ENCODE measurements at places on chromosomes 11 and 22.

DNA sequence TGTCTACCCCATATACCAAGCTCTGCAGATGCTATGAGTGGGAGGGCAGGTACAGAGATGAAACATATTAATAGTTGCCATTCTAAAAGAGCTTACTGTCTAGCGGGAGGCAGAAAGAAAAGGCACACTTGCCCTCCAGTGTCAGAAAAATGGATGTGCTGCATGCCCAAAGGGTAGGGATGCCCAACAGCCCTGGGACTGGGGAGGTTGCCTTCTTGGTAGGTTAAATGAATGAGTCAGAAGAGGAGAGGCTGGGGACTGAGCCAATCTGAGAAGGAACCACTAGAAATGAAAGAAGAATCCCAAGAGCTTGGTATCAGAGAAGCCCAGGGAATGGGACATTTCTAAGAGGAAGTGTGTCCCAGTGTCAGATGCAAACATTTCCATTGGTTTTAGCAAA lies 1.2 kb downstream of the BIRC3 start:
- no peak for DNase-seq

DNA sequence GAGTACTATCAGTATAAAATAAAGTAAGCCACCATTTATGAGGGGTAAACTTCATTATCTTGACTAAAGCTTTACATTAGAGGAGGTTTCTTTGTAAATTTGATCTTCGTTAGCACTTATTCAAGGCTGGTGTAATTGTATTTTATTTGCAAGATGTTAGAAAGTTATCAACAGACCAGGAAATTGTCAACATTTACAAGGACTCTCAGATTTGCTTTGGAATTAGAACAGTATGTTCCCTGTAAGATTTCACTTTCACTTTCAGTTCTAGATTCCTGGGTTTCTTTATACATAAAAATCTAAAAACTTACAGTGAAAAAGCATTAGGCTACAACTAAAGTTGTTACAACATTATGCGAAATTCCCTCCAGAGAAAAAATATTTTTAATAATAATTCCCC lies 4.6 kb upstream of the BIRC3 start:
- DNase-seq = no peak

DNA sequence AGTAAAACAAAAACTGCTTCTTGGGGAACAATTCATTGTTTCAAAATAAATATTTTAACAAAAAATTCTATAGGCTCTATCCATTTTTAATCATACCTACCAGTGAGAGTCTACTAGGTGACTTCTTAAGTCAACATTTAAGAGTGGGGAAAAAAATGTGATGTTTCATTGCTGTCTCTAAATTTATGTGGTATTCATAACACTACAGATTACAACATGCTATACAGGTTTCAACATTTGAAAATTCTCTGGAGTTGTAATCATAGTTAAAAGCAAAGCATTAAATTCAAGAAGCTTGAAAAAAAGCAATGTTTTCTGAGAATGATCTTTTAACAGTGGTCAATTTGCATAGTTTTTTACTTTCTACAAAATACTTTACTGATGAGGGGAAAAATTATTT lies 18.3 kb downstream of the SBF2 start:
- DNase-seq = no peak

GRCh38 chr22:38721551-38721950 lies 15.8 kb downstream of the GTPBP1 start:
- DNase-seq = no peak

GRCh38 chr11:74676596-74676995 lies 54.6 kb downstream of the CHRDL2 start:
- no peak for DNase-seq

DNA sequence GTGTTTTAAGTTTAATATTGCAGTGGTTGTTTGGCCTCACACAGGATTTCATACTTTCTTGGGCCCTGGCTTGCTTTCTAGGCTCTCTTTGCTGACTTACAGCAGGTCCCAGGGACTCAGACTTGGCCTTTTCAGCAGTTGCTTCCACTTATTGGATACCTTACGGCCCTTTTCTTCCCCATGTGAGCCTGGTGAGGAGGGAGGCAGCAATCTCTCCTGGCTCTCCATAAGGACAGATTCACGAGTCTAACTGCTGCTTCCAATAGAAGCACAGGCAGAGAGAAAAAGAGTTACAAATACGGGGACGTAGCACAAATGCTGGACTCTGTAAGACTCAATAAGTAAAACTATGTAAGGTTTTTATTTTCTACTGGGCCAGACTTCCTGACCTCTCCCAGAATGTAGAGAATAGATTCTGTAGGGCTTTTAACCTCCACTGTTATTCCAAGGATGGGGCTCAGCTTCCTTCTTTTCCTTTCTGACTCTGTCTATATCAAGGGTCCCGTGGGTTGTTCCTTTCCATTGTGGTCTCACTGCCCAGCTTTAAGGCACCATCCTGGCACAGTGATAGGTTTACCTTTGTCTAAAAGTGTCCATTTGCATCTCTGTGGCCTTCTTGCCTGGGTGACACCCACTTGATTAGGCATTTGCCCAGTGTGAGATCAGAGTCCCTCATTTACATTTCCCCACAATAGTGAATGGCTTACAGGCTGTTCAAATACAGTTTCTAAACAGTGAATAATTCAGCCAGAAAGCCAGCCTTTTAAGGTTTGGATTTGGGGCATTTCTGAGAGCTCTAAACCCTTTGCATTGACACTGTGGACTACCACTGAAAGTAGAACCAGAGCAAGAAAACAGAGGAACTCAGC lies 92.8 kb downstream of the RASSF10 start:
- no peak for DNase-seq

DNA sequence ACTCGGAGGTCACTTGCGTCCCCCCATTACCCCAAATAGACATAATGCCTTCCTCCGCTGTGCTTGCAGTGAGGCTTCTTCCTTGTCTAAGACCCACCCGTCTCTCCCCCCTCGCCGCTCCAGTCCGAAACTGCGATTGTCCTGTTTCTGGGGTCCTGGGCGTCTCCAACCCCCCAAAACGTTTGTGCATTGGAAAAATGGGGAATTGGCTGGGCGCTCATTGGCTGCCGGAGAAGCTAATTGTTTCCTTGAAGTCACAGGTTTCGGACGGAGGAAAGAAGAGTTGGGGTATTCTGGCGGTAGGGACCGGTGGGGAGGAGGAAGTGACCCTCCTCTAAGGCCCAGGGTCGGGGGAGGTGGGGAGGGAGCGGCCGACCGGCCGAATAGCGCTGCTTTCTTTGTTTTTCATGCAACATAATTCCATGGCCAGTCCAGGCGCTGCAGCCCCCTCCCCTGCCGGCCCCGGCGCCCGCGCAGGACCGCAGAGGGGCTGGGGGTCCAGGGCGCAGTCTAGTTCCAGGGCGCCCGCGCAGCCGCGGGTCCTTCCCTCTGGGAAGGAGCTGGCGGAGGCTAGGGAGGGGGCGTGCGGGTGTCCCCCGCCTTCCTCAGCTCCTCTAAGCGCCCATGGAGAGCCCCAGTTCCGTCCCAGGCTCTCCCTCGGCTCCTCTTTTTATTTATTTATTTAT lies 12.7 kb upstream of the CPT1A start:
- DNase-seq = no peak

GRCh38 chr11:65416841-65417701 lies 5.5 kb upstream of the NEAT1 start:
- DNase-seq = no peak

- DNase-seq = no peak
These were observed 301.8 kb upstream of the API5 start for GRCh38 chr11:43010042-43010441.

DNA sequence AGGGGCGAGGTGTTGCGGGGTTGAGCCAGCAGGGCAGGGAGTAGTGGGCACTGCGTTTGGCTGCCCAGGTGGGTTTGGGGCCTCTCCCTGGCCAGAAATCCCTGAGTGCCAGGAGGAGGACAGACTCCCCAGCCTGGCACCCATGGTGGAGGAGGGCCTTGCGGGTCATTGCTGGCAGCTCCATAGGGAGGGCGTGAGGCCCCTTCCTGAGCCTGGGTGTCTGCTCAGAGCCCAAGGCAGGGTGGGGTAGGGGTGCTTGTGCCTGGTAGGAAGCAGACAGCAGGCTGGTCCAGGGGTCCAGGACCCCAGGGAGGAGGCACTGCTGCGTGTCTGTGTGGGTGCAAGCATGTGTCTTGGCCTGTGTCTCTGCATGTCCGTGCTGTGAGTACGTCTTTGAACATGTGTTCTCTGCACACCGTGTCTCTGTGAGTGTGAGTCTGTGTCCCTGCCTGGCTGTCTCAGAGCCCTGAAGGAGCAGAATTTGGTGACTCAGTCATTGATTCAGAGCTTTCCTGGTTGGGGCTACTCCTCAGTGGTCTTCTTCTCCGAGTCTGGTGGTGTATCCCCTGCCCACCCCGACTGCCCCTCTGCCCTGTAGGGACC lies 3.9 kb downstream of the TSPAN4 start:
- no peak for DNase-seq

- no peak for DNase-seq
These were observed 50.8 kb upstream of the ELF5 start for GRCh38 chr11:34564406-34564805.

DNA sequence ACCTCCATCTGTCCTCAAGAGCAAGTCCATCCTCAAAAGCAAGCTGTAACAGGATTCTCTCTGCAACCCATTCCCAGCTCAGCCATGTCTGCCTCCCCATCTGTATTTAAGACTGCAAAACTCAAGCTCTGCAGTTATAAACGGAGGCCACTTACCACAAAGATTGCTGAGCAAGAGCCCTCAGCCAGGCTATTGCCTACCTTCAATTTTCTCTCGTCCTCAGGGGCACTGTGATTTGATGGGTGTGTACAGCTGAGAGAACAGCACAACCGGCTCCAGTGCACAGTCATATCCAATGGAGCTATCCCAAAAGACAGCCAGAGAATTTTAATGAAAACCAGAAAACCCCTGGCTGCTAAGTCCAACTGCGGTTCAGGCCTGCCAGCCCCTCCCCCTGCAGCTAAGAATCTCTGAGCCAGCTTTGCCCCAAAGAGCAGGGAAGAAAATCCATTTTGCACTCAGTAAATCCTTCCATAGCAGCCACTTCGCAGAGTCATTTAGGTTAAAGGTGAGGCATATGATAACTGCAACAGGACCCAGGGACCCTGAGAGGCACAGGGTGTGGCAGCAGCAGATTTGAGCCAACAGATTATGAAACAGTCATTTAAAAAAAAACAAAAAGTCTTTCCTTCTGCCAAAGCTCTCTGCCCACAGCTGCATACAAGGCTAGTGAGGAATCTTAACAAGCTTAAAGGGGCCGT lies 37.6 kb downstream of the RAB30 start:
- DNase-seq = peak; percentile 81

DNA sequence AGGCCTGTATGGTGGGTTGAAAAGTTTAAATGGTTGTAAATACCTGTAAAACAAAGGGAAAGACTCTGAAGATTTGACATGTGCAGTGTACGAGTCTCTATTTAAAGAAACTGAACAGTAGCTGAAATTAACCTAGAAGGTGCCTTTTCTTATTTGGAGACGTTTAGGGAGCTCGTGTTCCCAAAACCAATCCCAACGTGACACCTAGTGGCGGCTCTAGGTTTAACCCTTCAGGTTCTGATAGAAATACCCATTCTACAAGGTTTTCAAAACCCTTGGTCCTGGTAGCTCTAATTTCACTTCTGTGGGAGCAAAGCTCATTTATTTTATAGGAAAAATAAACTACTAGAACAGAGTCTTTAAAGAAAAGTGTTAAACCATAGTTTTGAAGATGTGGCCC lies 258.3 kb downstream of the LRRC4C start:
- DNase-seq = peak; percentile 3

DNA sequence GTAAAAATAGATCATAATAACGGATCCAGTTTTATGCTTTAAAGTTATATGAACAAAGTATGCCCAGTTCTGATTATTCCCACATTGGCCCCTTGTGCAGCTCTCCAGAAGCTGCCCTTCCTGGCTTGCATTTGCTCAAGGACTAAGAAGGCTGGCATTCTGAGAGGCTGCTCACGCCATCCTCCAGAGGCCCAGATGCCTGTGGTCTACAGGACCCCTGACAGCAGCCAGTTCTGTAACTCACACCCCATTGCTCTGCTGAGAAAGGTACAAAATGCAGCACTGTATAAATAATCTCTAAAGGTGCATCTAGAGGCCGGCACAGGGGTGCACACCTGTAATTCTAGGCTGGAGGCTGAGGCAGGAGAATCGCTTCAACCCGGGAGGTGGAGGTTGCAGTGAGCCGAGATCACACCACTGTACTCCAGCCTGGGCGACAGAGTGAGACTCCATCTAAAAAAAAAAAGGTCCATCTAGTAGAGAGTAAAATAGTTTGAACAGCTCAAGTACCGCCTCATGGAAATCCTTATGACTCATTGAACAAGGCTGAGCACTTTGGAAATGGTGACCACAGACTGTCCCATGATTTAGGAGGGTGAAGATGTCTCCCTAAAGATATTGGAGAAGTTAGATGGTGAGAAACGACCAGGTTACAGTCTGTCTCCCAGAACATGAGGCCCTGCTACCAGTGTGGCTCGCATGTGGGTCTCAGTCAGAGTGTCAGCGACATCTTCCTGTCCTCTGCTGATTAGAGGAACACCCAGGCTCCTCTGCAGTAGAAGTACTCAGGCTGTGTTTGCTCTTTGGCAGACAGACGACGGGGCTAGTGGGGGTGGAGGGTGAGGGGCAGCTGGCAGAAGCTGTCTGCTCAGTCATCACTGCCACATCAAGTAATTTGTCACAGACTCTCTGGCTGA lies 56.3 kb downstream of the KREMEN1 start:
- no peak for DNase-seq
